ENCODE measurements at places on chromosomes 12 and 14.

DNA sequence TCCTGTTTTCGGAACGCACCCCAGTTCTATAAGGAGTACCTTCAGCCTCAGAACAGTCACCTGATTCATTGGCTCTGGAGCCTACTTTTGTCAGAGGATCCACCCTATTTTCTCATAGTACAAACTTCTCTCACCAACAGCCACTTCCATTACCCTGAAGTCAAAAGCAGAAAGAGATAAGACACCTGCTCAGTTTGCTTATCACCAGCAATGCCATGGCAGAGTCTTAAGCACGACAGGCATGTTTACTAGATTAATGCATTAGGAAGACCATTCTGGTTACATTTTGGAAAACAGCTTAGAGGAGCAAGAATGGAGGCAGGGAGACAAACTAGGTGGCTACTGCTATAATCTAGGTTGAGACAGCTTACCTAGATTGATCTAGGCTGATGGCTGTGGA lies 67.7 kb downstream of the GXYLT1 start:
- DNase-seq: no peak

GRCh38 chr12:30135776-30136175 lies 352.0 kb upstream of the TMTC1 start:
- DNase-seq: no peak

DNA sequence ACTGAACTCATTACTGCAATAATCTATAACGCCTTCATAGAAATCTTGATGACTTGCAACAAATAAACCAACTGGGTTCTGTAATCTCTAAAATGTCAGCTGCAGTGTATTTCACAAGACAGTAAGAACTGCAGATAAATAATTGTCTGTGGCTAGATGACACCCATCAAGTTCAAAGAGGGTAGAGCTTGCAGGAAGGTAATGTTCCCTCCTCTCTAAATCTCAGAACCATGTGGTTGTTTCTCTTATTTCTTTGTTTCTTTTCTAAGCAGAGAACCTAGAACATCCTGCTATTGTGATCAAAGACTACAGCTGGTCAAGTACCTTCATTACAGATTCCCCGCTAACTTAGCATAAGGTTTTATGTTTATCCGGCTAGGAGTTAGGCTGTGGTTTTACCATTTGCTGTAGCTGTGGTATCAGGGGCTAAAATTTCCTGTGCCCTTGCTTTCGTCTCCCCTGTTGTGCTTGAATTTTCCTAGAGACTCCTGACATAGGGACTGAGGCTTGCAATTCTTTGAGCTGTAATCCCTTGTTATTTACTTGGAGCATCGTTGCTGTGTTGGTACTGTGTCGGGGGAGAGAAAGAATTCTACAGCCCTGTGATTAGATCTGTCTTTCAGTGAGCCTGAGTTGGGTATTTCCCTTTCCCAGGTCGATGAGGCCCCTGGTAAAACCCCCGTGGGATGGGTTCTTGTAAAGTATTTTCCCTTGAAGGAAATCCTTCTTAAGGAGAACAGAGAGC lies 253.1 kb upstream of the BTG1 start:
- no peak for DNase-seq

DNA sequence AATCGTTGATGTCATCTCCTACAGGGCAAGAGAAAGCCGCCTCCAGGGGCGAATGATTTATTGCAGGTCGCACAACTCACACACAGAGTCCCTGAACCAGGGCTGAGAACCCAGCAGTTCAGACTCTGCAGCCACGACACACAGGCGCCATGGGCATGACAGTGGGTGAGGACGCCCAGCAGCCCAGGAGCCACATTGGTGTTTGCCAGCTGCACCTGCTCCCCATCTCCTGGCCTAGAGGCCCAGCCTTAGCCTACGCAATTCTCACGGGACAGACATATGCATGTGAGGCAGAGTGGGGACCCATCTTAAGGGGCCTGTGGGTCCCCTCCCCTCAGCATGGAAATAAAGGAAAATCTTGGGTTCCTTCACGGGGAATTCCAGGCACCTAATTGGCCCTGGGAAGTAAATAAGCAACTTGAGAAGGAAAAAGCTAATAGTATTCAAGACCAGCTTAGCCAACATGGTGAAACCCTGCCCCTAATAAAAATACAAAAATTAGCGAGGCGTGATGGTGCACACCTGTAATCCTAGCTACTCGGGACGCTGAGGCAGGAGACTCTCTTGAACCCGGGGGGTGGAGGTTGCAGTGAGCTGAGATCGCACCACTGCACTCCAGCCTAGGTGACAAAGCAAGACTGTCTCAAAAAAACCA lies 69.3 kb downstream of the RIMBP2 start:
- no peak for DNase-seq

GRCh38 chr12:51519755-51520154 lies 71.3 kb upstream of the SCN8A start:
- DNase-seq: no peak

DNA sequence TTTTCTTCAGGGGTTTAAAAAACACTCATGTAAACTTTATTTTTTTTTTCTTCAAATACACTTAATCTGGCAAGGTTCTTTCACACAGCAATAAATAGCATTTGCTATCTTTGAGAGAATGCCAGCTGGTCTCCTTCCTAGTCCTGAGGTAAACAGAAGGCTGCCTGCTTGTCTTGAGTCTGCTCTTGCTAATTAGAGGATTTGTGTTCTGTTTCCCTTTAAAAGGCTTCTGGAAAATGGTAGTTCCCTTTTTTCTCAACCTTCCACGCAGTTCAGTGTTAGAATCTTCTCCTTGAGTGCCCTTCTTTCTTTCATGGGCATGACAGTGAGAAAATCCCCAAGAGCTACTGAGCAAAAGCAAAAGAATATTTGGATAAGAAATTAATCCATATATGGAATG lies 92.3 kb upstream of the DCN start:
- DNase-seq: no peak

- DNase-seq: no peak
Measured at GRCh38 chr12:77979597-77980250, 149.0 kb downstream of the NAV3 start.

GRCh38 chr12:4388662-4389061 lies 9.2 kb upstream of the FGF23 start:
- no peak for DNase-seq

DNA sequence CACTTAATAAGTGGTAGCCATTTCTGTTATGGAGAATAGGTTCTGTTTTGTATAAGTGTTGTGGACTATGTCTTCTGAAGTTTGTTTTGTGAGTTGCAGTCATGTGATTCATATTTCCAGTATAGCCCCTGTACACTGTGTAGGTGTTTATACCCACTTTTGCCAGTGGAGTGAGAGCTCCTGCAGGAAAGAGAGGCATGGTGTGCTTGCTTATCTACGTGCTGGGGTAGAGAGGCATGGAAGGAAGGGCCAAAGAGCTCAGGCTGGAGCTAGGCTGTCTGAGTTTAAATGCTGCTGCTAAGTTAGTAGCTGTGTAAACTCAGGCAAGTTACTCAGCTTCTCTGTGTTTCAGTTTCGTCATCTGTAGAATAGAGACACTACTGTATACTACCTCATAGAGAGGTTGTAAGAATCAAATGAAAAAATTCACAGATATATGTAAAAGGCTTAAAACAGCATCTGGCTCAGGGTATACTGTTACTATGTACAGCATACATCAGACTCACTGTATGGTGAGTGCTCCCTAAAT lies 88.2 kb upstream of the SLC38A2 start:
- no peak for DNase-seq

GRCh38 chr12:77222336-77222735 lies 157.0 kb upstream of the E2F7 start:
- DNase-seq: no peak

DNA sequence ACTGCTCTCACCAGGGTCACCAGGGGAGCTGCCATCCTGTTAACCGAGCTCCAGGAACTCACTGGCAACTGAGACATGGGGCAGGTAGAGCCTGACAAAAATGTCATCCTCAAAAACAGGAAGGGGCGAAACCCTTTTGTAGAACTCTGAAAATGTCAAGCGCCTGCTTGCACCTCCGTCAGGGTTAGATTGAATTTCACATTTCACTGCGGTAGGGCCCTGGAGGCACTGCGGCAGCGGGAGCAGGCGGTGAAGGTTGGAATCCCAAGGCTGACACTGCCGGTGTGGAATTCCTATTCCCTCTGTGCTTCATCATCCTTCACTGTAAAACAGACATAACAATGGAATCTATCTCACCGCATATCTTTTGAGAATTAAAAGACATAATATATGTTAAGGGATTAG lies 142.8 kb upstream of the TMCC3 start:
- DNase-seq: no peak

GRCh38 chr12:57092529-57092862 lies 3.6 kb downstream of the NAB2 start:
- no peak for DNase-seq

DNA sequence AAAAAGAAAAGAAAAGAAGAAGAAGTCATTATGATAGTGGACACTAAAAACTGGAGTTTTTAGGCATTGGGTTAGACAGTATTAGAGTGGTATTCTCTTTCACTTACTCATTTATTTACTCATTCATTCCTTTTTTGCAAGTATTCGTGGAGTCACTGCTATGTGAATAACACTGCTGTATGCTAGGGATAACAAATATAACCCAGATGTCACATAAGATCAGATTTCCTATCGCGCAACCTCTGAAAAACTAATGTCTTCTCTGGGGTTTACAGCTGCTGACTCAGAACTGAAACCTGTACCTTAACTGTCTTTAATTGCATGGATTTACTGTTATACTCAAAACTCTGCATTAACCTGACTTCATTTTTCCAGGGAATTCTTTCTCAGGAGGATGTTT lies 353.7 kb downstream of the LRIG3 start:
- DNase-seq: no peak

DNA sequence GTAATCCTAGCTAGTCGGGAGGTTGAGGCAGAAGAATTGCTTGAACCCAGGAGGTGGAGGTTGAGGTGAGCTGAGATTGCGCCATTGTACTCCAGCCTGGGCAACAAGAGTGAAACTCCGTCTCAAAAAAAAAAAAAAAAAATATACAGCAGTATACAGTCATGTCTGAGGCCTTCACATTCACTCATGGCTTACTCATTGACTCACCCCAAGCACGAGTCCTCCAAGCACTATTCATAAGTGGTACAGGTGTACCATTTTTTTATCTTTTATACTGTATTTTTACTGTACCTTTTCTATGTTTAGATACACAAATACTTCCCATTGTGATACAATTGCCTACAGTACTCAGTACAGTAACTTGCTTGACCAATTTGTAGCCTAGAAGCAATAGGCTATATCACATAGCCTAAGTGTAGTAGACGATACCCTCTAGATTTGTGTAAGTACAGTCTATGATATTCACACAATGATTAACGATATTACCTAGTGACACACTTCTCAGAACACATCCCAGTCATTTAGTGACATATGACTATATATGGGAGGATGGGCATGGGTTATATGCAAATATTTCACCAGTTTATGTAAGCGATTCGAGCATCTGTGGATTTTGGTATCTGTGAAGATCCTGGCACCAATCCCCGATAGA lies 12.2 kb downstream of the LLPH start:
- DNase-seq: peak; percentile 66

- no peak for DNase-seq
Measured at GRCh38 chr12:127343940-127344339, 923.0 kb upstream of the TMEM132C start.

GRCh38 chr14:85686908-85687307 lies 157.0 kb downstream of the FLRT2 start:
- DNase-seq: no peak

DNA sequence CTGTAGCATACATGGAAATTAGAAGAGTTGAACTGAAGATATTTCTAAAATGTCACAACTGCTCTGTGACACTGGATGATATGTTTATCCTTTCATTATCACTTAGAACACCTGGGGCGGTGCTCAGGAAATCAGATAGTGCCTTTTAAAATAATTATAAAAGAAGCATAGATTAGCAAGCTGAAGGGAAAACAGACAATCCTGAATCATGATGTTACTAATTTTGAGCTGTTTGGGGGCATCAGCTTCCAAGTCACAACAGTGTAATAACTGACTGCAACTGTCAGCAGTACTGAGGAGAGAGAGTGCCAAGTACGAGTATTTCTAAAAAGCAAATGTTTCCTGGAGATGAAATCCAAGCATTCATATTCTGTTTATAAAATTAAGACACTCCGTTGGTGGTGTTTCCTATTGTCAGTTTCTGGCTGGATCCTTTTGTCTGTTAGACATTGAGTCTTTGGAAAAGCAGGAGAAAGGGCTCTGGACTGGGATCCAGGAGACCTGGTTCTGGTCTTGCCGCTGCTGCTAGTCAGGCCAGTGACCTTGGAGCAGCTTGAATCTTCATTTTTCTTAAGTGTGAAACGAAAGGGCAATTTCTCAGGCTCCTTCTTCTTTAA lies 380.1 kb downstream of the EGLN3 start:
- no peak for DNase-seq

GRCh38 chr14:101072531-101072930 lies 169.0 kb upstream of the RTL1 start:
- DNase-seq: no peak

DNA sequence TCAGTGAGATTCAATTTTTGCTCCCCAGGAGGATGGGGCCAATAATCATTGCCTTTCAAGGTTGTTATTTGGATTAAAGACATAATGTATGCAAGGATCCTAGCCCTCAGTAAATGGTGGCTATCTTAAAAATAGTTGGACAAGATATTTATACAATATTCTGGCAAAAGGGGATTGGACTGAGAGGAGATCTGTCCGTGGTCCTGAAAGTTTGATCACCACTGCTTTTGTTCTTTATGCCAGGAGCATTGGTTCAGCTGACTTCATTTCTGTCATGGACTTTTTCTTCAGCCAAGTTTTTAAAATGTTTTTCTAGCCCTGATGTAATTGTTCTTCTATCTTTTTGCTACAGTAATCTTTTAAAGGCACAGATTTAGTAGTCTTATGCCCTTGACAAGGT lies 70.2 kb upstream of the TCL1A start:
- DNase-seq: peak; percentile 27

DNA sequence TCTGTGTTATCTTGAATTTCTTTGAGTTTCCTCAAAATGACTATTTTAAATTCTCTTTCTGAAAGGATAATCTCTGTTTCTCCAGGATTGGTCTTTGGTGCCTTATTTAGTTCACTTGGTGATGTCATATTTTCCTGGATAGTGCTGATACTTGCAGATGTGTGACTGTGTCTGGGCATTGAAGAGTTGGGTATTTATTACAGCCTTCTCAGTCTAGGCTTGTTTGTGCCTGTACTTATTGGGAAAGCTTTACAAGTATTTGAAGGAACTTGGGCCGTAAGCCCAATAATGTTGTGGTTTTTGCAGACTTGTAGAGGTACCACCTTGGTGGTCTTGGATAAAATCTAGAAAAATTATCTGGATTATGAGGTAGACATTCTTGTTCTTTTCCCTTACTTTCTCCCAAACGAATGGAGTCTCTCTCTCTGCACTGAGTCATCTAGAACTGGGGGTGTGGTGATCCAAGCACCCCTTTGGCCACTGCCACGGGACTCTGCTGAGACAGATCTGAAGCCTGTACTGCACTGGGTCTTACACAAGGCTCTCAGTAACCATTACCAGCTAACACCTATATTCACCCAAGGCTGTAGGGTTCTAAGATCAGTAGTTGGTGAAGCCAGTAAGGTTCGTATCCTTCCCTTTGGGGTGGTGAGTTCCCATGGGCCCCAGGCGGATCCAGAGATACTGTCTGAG lies 703.7 kb upstream of the MGAT4C start:
- no peak for DNase-seq

- no peak for DNase-seq
Measured at GRCh38 chr12:13193505-13194231, 2.9 kb upstream of the EMP1 start.

GRCh38 chr12:49342914-49343731 lies 3.6 kb upstream of the DNAJC22 start:
- DNase-seq: no peak
